GM18507 (cell line): ENCODE measurements at places on chromosomes 11 and 22.

- DNase-seq: no peak
Measured at GRCh38 chr11:107928767-107929507, 689 bp downstream of the RAB39A start.

DNA sequence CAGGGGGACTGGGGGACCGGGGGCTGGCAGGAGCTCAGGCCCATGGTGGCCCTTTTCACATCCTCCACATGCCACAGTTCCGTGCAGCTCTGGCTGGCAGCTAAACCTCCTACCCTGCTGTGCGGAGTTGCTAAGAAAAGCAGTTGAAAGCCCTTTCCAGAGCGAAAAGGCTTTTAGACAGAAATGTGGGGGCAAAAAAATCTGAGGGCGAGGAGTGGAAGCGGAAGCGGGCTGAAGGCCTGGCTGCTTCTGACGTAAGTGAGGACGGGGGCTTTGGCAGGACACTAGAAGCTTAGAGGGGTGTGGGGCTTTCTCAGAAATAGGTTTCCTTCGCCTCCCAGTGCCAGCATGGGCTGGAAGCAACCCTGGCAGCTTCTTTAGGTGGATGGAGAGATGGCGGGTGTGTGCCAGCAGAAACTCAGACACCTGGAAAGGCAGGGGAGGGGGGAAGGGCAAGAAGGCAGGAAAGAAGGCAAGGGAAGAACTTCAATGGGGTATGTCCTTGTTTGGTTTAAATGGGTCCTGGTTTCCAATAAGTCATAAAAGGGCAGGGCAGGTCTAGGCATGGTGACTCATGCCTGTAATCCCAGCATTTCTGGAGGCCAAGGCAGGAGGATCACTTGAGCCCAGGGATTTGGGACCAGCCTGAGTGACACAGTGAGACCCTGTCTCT lies 11.2 kb upstream of the DGKZ start:
- no peak for DNase-seq

DNA sequence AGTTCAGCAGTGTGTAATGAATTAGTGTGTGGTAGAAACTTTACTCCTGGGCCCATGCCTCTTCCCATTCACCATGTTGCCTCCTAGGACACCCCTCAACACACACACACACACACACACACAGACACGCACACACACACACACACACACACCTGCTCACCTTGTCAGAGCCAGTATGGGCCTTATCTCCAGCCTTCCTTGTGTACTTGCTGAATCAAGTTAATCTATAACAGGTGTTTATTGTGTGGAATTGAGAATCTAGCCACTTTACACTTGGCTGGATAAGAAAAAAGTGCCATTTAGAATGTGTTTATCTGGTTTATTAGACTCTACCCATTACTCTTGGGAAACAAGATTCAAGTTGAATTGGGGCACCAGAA lies 14.5 kb upstream of the ZDHHC13 start:
- DNase-seq: no peak

- no peak for DNase-seq
Measured at GRCh38 chr11:35558513-35558912, 33.1 kb upstream of the PAMR1 start.

- DNase-seq: no peak
Measured at GRCh38 chr22:49678137-49678841, 149.4 kb downstream of the BRD1 start.

GRCh38 chr11:84497981-84498411 lies 1129.1 kb downstream of the DLG2 start:
- no peak for DNase-seq

DNA sequence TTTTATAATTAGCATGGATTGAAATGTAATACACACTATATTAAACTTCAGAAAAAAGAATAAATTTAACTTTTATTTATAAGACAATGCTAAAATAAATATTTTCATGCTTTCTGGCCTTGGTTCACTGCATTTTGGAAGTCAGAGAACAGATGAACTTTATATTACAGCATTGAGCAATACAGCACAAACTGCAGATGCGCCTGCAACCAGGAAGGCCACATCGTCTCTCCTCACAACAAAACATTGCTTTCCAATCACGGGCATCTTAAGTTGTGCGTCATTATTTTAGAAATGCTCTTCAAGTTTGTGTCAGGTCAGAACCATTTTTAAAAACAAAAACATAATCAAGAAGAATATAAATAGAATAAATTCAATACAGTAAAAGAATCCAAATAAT lies 89.3 kb upstream of the CEP126 start:
- DNase-seq: no peak

- DNase-seq: no peak
Measured at GRCh38 chr11:64118876-64119665, 46.8 kb downstream of the MACROD1 start.

- DNase-seq: no peak
Measured at GRCh38 chr11:35122308-35122707, 16.7 kb upstream of the CD44 start.

- no peak for DNase-seq
Measured at GRCh38 chr11:112221274-112221835, 4.9 kb upstream of the PTS start.

- DNase-seq: no peak
Measured at GRCh38 chr11:8164746-8165145, 4.1 kb downstream of the RIC3 start.

DNA sequence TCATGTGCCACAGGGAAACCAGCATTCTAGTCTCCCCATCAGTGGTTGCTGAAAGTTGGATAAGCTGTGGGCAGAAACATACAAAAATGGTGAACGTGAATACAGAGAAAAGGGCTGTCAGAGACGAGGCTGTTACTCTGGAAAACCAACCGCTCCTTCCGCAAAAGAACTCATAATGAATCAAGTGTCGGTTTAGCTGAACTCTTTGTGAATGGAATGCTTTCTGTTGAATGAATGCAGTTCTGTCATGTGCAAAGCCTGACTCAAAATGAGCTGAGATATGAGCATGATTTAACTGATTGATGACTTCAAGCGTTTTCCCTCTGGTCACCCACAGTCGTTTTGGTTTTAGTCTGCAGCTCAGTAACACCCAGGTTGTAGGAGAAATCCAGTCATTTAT lies 298.3 kb downstream of the ETS1 start:
- DNase-seq: no peak

GRCh38 chr11:24233041-24233440 lies 263.8 kb upstream of the LUZP2 start:
- DNase-seq: no peak

- DNase-seq: no peak
Measured at GRCh38 chr11:132911186-132911585, 621.1 kb downstream of the OPCML start.

DNA sequence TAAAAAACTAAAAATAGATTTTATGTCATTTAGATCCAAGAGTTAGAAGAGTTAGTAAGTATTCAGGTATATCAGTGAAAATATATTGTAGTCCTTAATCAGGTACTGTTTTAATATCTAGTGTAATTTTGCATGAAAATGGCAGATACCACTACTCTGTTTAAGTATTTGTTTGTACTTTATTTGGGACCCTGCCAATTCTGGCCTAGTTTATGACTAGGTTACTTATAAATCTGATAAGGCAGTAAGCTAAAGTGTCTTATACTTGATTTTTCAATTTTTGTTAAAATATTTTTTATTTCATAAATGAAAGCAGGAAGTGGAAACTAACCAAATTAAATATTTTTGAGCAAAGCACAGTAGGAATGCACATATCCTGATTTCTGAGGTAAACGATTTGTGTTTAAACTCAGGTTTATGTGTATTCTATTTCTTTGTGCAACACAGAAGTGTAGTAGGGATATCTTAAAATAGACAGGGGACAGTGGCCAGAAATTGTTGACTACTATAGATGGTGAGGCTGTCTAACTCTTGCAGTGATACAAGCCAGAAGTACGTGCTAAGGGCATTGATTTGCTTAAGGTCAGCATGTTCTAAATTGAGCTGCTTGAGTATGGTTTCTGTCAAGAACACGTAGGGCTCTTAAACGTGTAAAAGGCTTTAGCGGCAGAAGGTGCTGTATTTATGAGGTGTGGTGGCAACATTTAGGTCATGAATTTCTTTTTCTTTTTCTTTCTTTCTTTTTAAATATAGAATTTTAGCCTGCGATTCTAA lies 34.0 kb downstream of the HIPK3 start:
- DNase-seq: no peak

DNA sequence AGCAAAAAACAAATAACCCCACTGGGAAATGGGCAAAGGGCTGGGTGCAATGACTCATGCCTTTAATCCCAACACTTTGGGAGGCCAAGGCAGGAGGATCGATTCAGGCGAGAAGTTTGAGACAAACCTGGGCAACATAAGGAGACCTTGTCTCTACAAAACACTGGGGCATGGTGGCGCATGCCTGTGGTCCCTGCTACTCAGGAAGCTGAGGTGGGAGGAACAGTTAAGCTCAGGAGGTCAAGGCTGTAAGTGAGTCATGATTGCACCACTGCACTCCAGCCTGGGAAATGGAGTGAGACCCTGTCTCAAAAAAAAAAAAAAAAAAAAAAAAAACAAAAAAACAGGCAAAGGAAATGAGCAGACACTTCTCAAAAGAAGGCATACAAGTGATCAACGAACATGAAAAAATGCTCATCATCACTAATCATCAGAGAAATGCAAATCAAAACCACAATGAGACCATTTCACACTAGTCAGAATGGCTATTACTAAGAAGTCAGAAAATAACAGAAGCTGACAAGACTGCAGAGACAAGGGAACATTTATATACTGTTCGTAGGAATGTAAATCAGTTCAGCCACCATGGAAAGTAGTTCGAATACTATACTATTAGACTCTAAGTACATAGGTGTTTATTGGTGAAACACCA lies 48.2 kb upstream of the SMCO4 start:
- DNase-seq: no peak

GRCh38 chr22:30340911-30341685 lies 14.4 kb upstream of the TBC1D10A start:
- DNase-seq: no peak

DNA sequence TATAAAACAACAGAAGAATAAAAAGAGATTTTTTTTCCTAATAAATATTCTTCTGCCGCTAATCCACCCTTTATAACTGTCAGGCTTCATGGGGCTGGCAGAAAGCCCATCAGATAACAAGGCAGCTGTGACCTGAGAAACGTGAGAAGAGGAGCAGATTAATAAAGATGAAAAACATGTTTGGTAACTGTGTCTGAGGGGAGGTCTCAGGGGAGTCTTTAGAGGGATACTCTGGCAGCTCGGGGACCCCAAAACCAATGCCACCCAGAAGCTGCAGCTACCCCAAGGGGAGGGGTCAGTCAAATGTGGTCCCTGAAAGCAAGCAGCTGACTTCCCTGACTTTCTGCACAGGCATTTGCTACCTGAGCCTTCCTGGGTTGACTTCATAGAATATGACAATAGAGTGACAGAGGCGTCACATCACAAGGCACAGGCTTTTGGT lies 48.4 kb upstream of the POU2AF1 start:
- DNase-seq: no peak

GRCh38 chr22:21951931-21952465 lies 650 bp downstream of the PPM1F start:
- no peak for DNase-seq

GRCh38 chr22:47382164-47382890 lies 619.9 kb downstream of the TBC1D22A start:
- DNase-seq: no peak

GRCh38 chr11:77487790-77488189 lies 13.9 kb upstream of the PAK1 start:
- DNase-seq: no peak

GRCh38 chr22:44407987-44408828 lies 89.8 kb downstream of the RTL6 start:
- no peak for DNase-seq

- no peak for DNase-seq
Measured at GRCh38 chr22:37197451-37198257, 9.6 kb upstream of the C1QTNF6 start.

- DNase-seq: no peak
Measured at GRCh38 chr11:116631201-116631600, 141.6 kb downstream of the BUD13 start.

DNA sequence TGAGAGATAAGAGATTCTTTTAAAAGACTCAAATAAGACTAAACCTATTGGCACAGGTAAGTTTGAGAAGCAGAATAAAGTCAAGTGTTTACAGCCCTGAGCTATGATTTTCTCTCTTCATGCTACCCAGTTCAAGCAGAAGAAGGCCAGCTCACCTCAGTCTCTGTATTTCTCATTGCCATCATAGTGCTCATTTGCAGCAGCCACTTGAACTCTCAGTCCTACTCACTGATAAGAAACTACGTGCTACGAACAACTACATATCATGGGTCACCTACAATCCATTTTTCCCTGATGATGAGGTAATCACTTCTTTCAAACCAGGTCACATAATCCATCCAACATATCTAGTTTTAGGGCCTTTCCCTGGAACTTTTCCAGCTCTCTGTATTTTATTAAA lies 617.5 kb downstream of the JRKL start:
- no peak for DNase-seq

- DNase-seq: no peak
Measured at GRCh38 chr11:94089341-94089740, 39.3 kb upstream of the PANX1 start.

DNA sequence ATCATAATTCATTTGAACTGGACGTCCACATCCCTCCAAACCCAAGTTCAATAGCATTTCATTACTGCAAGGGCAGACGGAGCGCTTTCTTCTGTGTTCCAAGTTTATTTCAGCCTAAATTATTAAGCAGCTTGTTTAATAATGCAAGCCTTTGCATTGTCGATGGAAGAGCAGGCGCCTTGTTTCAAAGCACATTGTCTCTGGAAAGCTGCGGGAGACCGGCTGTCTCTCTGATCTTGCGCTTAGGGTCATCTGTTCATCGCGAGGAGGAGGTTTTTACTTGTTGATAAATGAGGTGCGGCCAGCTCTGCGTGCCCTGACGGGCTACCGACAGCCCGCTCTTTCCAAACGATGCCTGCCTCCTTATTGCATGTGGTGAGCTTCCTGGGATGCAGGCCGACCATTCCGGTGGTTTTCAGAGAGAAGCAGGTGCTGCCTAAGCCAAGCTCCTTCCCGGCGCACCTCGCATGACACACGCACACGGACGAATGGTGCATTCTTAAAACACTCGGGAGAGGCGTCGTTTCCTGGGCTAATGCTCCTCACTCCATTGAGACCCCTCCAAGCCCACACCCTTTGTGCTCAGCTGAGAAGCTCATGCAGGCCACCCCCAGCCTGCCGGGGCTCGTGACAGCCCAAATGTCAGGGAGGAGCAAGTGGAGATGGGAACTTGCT lies 456.9 kb downstream of the BRD1 start:
- no peak for DNase-seq

GRCh38 chr11:85531191-85531897 lies 95.8 kb downstream of the DLG2 start:
- DNase-seq: no peak

DNA sequence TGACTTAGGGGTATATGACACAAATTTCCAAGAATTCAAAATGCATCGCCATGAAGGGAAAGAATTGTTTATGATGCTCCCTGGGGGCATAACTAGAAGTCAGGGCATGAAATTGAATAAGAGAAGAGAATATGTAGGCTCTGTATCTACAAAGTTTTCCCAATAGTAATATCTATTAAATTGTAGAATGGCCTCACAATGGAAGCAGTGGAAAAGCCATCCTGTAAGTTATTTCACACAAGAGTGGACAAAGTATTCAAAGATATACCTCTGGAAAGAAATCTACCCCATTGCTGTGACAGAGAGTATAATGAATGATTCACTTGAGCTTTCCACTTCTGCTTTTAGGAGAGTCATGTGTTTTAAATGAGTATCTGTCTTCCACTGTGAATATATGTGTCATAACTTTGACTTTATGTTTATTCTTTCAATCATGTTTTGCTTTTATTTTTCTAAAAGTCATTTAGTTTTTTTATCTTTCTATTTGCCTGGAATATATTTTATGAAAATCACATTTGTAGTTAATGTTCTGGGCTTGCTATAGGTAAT lies 65.7 kb upstream of the DDI1 start:
- DNase-seq: no peak
